Substantia nigra (tissue), 51 donors: ENCODE measurements at places on chromosomes 6 and 20.
A peak's percentile ranks its signal among the peaks of the same experiment; 100 is the strongest.

- DNase-seq: no peak
Measured at GRCh38 chr6:56841751-56842150, 113.2 kb upstream of the BEND6 start.

GRCh38 chr6:33732817-33733708 lies 13.6 kb downstream of the IP6K3 start:
- DNase-seq: no peak

GRCh38 chr20:32282461-32282860 lies 5.0 kb downstream of the KIF3B start:
- peak; percentile 9 for DNase-seq

DNA sequence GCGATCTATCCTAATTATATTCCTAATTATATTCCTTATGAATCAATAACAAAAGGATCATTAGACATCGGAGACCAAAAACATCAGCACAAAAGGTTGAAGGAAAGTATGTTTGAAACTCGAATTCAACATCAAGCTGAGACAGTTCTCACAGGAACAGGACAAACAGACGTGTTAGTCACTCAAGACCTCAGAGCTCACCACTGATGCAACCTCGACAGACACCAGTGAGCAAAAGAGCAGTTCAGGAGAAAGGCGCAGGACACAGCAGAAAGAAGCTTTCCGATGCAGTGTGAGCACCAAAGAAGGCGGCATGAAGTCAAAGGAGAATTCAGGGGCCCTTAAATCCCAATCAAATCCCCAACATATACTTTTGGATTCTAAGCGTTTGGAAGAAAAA lies 6.3 kb upstream of the RAMACL start:
- no peak for DNase-seq

- DNase-seq: no peak
Measured at GRCh38 chr20:52785679-52786078, 186.5 kb upstream of the TSHZ2 start.

DNA sequence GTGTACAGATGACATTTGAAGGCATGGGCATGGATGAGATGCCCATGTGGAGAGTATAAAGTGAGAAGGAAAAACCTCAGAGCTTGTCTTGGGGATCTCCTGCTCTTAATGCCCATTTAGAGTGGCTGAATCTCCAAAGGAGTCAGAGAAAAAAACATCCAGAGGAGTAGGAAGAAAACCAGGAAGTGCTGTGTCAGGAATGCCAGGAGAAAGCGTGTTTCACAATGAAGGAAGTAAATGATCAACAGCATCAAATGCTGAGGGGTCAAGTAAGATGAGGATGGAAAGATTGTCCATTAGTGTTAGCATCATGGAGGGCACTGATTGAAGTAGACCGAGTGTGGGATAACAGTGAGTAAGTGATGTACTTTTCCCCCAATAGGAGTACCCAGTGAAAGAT lies 56.1 kb downstream of the FIG4 start:
- no peak for DNase-seq

DNA sequence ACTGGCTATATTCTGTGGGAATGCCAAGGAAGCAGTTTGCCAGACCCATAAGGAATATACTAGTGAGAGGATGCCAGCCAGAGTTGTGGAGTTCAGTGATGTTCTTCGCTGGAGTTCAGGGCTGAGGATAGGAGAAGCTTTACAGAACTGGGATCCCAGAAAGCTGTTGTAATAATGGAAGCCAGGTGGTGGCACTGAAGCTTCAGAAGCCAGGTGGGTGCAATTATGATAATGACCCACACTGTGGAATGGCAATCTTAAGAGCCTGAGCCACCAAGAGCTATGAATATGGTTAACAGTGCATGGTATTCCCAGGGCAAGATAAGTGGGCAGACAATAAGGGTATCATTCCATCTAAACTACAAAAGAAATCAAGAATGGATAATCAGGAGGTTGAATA lies 25.1 kb upstream of the ENPP1 start:
- no peak for DNase-seq
